ENCODE measurements at places on chromosomes 12 and 14.

DNA sequence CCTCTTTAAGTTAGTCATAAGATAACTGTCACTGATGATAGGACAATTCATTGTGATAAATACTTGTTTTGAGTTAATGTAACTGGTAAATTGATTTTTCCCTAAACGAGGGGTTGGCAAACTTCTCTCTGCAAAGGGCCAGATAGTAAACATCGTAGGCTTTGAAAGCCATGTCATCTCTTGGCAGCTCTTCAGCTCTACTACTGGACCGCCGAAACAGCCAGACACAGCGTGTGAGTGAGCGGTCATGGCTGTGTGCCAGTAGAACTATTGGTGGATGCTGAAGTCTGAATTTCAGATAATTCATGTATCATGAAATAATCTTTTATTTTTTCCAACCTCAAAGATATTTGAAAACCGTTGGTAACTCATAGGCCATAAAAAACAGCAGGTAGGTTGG, 9.9 kb downstream of the PIWIL1 start:
- DNase-seq = no peak

GRCh38 chr14:69042787-69043444, 63.8 kb upstream of the ACTN1 start:
- DNase-seq = no peak

GRCh38 chr14:73168691-73169090, 32.4 kb downstream of the PSEN1 start:
- DNase-seq = peak; percentile 53

DNA sequence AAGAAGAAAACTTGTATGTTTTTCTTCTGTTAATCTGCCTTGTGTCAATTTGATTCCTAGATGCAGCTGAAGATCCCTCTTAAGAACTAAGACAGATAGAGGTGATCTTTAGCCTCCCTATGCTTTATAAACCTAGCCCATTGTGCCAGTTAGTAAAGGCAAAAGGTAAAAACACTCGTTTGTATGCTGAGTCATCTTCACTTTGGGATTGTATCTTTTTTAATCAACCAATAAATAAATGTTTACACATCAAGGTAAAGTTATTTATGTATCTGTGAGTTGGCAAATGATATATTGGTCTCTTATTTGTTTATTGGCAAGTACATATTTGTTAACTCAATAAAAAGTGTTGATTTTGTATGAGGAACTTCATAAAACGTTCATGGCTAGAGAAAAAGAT, 165.9 kb upstream of the AMIGO2 start:
- DNase-seq = no peak

GRCh38 chr12:46608431-46609272, 217.1 kb downstream of the SLC38A4 start:
- DNase-seq = no peak

GRCh38 chr14:104357689-104358527, 219.5 kb downstream of the KIF26A start:
- DNase-seq = no peak

- DNase-seq = no peak
Observed at GRCh38 chr12:47087088-47087688, 7.4 kb upstream of the AMIGO2 start.

GRCh38 chr12:70398862-70399261, 32.8 kb downstream of the KCNMB4 start:
- no peak for DNase-seq

DNA sequence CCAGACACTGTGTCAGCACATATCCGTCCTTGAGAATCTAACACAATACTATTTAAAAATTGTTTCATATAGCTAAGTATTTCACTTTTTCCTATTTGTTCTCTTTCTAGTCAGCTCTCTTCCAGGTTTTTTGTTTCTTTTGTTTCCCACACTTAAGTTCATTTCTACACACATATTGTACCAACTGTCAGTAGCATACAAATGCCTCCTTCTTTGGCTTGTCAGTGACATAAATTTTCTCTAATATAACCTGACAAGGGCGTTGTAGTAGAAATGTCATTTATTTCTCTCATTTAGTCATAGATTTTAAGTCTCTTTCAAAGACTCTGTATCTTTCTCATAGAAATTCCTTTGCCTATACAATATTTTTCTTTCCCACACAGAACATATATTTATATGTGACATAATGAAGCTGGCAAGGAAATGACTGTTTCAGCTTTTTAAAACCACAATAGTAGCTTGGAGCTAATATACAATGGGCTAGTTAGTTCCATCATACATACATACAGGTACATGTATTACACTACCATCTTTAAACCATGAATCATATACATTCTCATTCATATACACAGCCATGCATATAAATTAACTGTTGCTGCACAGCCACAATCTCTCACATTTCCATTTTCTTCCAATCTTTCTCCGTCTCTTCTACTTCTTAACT, 42.3 kb upstream of the EPS8 start:
- no peak for DNase-seq

DNA sequence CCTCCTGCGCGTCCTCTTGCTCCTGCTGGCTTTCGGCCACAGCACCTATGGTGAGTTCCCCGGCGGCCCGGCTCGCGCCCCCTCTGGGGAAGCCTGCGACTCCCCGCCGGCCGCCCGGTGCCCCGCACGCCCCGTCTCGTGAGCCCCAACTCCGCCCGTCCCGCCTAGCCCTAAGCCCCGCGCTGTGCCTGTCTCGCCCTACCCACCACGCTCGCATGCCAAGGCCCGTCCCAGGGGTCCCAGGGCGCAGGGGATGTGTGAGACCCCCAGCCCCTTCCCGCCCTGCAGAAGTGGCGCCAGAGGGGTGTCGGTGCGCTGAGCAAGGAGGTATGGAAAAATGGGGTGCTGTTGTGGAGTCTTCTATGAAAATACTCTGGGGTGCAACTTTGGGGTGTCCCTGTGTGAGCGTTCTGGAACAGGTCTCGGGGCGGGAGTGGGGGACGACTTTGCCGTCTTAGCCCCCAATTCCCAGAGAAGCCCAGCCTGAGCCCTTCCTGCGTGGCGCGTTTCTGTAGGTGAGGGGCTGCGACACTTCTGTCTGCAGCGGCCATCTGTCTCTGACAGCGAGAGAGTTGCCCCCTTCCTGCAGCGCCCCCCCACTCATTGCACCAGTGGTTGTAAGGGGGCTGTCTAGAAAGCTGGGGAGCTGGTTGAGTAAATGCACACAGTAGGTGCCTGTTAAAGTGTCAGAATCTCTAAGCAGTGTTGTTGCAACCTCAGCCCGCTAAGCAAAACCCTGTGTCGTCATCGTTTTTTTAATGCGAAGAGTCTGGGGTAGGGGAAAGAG, 587 bp downstream of the DLK1 start:
- no peak for DNase-seq

GRCh38 chr14:101060171-101060601, 156.7 kb upstream of the RTL1 start:
- no peak for DNase-seq

DNA sequence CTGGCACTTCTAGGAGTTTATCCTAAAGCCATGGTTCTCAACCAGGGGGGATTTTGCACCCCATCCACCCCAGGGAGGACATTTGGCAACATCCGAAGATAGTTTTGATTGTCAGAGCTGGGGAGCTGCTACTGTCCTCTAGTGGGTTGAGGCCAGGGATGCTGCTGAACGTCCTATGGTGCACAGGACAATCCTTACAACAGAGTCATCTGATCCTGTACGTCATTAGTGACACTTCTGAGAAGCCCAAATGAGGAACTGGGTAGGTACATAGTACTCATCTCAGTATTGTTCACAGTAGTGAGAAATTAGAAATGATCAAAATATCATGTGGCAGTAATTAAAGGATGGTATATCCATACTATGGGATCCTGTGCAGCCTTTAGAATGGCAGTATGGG, 185.1 kb downstream of the CHST11 start:
- DNase-seq = no peak

GRCh38 chr12:38689195-38689594, 216.2 kb downstream of the CPNE8 start:
- DNase-seq = no peak

DNA sequence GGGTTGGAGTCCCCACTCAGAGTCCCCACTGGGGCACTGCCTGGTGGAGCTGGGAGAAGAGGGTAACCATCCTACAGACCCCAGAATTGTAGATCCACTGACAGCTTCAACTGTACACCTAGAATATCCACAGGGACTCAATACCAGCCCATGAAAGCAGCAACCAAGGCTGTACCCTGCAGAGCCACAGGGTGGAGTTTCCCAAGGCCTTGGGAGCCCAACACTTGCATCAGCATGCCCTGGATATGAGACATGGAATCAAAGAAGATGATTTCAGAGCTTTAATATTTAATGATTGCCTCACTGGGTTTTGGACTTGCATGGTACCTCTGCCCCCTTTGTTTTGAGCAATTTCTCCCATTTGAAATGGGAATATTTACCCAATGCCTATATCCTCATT, 80.4 kb downstream of the RASSF9 start:
- DNase-seq = no peak

GRCh38 chr14:20723488-20723887, 22.2 kb upstream of the EDDM3A start:
- no peak for DNase-seq

DNA sequence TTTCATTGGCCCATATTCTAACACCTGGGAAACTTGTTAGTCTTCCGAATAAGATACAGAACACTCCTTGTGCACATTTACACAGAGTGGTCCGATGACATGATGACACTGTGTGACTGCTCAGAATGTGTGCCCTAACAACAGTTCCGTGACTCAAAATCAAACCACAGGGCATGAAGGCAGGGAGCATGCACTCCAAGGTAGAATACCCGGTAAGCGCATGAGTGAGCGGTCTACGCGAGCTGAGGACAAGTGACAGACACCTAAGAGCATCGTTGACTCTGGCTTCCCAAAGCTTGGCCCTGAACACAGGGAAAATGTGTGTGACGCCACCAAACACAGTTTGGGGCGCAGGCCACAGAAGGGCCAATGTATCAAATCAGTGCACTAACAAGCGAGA, 18.6 kb downstream of the CLIP1 start:
- DNase-seq = no peak

GRCh38 chr12:51262758-51263177, 7.4 kb downstream of the SMAGP start:
- DNase-seq = no peak

DNA sequence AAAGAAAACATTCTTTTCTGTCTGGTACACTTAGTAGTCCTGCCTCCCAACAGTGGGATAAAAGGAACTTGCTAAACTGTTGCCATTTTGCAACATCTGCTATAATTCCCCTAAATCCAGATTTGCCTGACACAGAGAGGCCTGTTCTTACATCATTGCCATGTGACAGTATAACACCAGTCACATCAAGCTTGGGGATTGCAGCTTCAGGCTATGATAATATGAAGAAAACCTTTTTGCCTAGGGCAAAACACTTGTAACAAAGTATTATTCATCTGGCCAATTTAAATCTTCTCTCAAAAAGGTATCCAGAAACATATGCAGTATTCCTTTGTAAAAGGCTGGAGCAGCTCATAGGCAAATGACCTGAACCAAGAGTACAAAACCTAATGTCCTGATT, 80.9 kb upstream of the OTX2 start:
- DNase-seq = no peak

- DNase-seq = no peak
Observed at GRCh38 chr14:25003537-25003936, 46.4 kb downstream of the STXBP6 start.

DNA sequence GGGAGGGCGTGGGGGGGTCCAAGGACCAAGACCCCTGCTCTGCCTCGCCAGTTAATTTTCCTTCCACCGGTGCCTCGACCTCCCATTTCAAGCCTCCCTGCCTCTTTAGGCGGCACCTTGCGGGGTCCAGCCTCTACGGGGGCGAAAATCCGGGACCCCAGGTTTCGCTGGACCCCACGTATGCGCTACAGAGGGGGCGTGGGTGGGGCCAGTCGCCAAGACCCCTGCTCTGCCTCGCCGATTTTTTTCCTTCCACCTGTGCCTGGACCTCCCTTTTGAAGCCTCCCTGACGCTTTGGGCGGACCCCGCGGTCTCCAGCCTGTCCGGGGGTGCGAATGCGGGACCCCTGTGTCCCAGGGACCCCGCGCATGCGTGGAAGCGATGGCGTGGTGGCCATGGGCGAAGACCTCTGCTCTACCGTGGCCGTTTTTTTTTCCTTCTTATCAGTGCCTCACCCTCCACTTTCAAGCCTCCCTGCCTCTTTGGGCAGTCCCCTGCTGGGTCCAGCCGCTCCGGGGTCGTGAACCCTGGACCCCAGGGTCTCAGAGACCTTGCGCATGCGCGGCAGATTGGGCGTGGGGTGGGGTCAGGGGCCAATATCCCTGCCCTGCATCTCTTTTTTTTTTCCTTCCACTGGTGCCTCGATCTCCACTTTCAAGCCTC, 324.2 kb downstream of the ALG10 start:
- no peak for DNase-seq

GRCh38 chr12:78977304-78977867, 112.8 kb downstream of the SYT1 start:
- DNase-seq = no peak

- no peak for DNase-seq
Observed at GRCh38 chr12:72173974-72174373, 98.2 kb upstream of the TRHDE start.

DNA sequence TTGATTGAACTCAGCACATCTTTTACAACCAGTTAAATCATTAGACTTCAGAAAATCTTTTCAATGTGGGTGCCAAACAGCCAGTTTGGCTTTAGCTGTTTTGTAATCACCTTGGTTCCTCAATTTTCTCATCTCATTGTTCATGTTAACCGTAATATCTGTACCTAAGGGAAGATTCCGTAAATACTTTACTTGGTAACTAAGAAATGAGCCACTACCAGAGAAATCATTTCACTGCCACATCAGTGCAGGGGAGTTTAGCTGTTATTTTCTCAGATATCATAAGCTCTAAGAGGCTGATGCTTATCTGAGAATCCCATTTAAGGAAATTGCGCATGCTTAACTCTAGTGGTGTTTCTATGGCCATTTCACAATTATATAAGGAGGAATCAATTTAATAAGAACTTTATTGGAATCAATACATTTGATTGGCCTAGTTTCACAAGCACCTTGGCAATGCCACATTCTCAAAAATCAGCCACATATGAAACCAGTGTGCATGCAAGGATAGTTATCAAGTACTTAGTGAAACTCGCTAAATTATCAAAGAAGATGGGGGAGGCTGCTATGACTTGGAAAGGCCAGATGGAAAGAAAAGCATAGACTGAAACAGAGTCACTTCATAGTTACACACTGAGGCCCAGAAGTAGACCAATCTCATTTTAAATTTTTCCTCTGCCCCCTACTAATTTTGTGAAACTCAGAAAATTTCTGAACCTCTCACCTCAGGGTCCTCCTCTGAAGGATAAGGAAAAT, 28.1 kb upstream of the IL22 start:
- DNase-seq = no peak

DNA sequence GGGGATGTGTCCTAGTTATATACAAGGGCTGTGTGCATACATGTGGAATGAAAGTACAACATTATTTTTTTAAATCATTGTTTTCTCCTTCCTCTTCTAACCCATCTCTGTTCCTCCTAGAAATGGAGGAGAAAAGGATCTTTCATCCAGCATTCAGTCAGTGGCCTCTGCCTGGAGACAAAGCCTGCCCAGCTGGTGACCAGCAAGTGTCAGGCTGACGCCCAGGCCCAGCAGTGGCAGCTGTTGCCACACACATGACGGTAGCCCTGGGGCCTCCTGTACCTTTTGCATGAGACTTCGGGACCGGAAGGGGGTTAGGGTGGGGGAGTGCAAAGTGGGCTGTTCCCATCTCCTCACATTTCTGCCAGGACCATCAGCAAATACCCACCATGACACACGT, 46.2 kb downstream of the ERH start:
- no peak for DNase-seq

GRCh38 chr12:54579258-54579657, 9.2 kb downstream of the PPP1R1A start:
- DNase-seq = no peak

GRCh38 chr12:25377469-25378177, 126.9 kb upstream of the KRAS start:
- peak; percentile 46 for DNase-seq
